ENCODE measurements at places on chromosomes 1 and 21.

DNA sequence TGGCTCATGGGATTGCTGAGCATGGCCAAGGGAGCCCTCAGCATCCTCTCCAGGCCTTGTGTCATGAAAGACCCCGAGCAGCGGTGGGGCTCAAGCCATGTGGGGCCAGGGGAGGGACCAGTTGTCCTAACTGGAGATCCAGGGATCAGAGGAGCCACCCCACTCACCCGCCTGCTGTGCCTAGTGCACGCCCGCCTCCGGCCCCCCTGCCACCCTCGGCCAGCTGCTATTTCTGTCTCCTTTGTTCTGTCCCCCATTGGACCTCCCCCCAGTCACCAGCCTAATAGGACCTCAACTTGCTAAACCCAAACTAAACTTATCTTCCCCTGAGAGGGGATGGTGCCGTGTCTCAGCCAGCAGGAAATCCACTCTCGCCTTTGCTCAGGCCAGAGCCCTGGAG lies 44.4 kb downstream of the TP73 start:
- DNase-seq: no peak

- no peak for DNase-seq
Measured at GRCh38 chr1:11736746-11737639, 1.1 kb downstream of the AGTRAP start.

DNA sequence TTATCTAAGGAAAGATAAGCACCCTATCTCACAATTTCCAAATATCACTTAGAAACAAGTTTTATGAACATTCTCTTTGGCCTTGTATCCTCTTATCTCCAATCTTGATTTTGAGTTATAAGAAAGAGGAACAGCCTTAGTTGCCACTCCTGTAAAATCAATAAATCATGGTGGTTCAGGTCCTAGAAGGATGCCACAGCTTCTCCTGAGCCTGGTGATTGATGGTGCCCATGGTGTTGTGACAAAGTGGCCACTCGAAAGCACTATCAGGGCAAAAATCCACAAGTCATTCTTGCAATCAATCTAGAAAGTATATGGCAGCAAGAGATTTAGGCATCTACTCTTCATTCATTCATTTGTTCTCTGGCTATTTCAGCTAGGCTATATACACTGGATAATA lies 27.8 kb downstream of the GBP6 start:
- DNase-seq: no peak

DNA sequence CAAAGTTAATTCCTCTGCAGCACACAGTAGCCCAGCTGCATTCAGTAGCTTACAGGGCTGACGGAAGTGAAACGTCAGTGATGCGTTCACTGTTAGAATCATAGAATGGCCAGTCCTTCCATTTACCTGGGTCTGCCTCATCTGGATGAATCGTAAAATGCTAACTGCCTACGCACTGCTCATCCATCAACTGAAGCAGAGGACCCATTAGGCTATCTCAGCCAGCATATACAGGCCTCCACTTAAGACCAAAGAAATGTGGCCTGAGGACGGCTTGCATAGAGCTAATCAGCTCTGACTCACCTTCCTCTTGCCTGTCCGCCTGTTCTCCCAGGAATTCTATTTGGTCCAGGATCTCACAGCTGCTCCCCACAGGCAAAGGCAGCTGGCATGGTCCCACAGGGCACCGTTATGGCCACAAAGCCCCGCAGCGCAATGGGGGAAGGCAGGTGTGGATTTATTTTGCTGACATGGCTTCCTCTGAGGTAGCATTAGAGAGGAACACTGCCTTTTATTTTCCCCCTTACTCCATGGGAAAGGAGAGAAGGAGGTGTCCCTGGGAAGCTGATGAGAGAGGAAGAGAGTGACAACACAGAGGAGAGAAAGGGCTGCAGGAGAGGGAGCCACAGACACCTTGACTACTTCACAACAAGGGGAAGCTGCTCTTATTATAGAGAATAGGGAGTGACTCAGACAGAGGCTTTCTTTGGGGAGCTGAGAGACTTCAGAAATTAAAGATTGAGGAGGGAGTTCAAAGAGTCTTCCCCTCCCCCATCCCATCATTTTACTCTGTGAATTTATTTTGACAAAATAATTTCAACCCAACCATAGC lies 177.6 kb downstream of the HHIPL2 start:
- no peak for DNase-seq

GRCh38 chr1:213014642-213015041 lies 1.0 kb downstream of the ANGEL2 start:
- DNase-seq: no peak

DNA sequence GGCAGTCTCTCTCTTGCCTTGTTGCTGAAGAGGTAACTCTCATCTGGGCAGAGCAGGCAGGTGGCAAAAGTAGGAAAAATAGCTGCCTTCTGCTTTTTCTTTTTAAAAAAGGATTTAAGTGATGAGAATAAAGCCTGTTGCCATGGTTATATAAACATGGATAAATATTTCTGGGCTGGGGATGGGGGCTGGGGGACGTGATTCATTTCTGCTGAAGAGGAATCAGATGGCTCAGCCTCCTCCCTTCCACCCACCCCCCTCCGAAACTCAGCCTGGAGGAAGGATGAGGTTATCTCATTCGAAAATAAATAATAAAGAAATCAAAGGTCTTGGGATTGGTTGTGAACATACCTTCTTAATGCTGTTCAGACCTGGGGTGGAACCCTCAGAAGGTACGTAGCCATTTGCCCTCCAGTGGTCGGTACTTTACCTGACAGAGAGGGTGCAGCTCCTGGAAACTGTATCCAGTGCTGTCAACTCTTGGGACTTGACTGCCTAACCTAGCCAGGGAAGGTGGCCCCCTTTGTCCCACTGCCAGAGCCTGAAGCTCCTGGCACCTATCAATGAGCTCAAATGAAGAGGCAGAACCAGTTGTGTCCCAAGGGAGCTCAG lies 3.8 kb upstream of the INKA2 start:
- DNase-seq: no peak

DNA sequence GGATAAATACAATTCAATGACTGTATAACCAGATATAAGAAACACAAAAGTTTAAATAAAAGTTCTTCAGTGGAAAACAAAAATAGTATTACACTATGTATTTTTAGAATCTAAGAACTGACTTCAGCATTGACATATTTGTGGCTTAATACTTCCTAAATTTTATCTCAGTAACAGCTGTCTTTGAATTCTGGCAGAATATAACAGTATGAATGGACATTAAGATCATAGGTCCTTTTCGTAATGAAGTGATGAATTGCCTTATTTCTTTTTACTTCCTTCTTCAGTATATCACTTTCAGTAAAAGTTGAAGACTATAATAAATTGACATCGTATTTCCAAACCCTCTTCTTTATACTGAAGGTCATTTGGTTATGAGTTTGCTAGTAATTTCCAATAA lies 1030.0 kb downstream of the MRPL39 start:
- no peak for DNase-seq

GRCh38 chr1:153881751-153882150 lies 41.0 kb downstream of the GATAD2B start:
- DNase-seq: no peak

DNA sequence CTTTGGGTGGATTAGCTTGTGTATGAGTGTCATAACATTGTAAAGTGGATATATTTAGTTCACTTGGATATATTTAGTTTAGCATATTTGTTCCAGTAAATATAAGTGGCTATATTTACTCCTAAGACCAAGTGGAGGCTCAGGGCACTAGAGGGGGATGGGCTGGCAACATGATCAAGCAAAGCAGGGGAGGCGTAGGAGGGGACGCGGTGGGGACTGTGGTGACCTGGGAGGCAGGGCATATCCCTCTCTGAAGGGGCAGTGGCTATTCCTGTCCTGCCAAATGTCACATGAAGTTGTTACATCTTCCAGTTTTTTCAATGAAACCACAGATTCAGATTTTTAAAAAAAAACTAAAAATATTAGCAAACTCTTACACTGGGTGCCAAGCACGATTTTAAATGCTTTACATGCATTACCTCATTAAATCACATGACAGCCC lies 51.9 kb upstream of the EDN2 start:
- no peak for DNase-seq

- no peak for DNase-seq
Measured at GRCh38 chr1:6099787-6100765, 54.4 kb downstream of the KCNAB2 start.

DNA sequence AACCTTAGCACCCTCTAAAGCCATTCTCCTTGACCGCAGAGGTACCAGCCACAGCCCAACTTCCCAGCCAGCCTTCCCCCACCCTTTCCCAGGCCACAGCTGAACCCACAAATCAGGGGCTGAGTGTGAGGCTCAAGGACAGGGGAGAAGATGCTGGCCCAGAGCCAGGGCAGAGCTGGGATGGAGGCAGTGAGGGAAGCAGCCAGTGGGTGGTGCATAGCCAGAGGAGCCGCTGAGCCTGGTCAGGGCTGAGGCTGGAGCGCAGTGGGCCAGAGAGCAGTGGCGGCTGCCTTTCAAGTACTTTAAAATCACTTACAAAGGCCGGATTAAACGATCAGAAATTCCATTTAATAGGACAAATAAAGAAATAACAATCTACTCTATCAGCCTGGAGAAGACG lies 36.3 kb downstream of the DMAP1 start:
- DNase-seq: no peak

DNA sequence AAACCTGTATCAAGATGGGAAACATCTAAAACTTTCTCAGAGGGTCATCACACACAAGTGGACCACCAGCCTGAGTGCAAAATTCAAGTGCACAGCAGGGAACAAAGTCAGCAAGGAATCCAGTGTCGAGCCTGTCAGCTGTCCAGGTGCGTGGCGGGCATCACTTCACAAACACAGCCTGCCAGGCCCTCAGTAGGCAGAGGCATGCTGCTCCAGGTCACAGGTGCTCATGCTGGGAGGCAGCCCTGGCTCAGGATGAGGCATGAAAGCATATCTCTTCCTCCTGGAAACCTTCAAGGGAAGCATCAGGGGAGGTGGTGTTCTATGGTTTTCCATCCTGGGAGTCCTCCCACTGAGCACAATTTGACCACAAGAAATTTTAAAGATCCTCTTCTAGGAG lies 6.3 kb downstream of the CD2 start:
- no peak for DNase-seq

- no peak for DNase-seq
Measured at GRCh38 chr1:41664861-41665640, 180.6 kb upstream of the EDN2 start.

DNA sequence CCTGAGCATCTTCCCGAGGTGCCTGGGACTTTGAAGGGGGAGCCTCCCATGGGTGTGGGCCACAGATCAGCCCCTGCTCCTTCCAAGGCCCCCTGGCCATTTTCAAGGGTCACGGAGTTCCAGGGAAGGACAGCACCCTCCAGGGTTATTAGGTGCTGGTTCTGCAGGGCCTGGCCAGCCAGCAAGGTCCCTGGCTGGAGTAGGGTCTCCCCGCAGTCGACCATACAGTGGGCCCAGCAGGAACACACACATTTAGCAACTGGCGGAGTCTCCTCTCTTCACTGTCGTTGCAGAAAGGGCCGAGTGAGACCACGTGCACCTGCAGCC lies 17.7 kb upstream of the SUMO3 start:
- DNase-seq: no peak

GRCh38 chr1:53370369-53370961 lies 42.6 kb upstream of the LRP8 start:
- DNase-seq: no peak

DNA sequence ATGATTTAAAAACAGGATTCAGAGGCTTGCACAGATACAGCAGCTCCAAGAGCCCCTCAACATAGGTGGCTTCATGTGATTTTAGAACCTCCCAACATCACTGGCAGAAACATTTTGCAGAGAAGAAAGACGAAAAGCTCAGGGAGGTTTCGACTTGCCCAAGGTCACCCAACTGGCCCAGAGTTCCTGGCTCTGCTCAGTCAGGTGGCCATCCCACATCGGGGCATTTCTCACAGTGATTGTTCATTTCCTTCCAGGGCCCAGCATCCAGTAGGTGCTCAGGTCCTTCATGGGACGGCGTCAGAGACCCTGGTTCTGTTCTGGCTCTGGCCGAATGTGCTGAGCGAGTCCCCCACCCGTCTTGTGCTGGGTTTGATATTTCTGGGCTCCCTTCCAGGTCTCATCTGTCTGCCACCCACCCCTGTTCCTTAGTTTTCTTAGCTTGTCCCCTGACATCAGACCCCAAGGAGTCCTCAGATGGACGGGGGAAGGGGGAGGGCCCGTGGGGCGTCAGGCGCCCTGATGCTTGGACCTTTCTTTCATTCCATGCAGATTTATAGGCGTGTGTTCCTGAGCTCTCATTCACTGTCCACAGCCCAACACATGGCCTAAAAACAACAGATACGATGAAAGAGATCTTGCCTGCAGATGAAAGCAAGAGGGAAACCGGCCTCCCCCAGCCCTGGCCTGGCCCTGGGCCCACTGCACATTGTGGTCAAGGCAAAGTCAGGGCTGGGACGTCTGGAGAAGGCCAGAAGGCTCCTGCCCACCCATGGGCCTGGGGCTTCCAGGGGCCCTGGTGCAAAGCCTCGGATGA lies 123.1 kb upstream of the ZBTB40 start:
- DNase-seq: no peak

DNA sequence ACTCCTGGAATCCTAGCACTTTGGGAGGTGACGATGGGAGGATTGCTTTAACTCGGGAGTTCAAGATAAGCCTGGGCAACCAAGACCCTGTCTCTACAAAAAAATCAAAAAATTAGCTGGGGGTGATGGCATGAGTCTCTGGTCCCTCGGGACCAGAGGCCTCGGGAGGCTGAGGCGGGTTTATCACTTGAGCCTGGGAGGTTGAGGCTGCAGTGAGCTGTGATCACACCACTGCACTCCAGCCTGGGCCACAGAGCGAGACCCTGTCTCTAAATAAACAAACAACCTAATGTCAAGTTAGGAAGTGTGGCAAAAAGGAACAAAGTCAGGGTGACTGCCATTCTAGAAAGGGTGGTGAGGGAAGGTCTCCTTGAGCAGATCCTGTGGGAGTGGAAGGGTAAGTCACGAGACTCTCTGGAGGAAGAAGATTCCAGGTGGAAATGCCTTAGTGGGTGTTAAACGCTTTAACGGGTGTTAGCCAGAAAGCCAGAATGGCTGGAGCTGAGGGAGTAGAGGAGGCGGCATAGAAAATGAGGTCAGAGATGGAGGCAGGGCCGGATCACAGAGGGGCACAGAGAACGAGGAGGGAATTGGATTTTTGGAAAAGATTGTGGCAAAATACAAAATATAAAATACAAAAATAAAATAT lies 62.2 kb upstream of the ATP5PO start:
- DNase-seq: no peak

DNA sequence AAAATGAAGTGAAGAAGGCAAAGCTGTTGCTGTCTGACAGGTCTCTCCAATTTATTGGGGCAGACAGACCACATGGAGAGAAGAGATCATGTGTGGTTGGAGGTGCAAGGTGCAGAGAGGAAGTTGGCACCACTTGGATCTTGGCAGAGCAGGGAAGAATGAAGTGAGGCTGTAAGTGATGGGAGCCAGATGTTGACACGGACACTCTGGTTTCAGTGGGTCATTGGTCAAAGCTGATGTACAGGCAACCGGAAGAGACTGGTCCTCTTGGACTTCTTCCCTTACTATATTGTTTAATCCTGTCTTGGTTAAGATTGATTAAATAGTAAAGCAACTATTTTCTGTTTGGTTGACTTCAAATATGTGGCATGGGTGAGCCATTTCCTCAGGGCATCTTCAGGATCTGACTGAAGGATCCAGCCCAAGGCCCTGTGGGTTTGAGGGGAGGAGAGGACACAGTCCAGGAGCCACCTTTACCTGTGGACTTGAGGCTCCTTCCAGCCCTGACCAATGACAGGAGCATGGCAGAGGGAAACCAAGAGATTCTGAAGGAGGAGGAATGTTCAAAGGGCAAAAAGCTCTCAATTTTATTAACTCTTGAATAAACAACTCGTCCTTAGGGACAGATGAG lies 49.4 kb downstream of the NENF start:
- DNase-seq: no peak

- DNase-seq: no peak
Measured at GRCh38 chr1:46171871-46172270, 3.0 kb upstream of the TSPAN1 start.

Measured in activated naive CD8-positive, alpha-beta T cell treated with anti-CD3 and anti-CD28 coated beads, Interleukin-2, amount 50 U/mL, for 16 hours (primary cell).